T-helper 1 cell (primary cell): ENCODE measurements at places on chromosomes 11 and 22.

DNA sequence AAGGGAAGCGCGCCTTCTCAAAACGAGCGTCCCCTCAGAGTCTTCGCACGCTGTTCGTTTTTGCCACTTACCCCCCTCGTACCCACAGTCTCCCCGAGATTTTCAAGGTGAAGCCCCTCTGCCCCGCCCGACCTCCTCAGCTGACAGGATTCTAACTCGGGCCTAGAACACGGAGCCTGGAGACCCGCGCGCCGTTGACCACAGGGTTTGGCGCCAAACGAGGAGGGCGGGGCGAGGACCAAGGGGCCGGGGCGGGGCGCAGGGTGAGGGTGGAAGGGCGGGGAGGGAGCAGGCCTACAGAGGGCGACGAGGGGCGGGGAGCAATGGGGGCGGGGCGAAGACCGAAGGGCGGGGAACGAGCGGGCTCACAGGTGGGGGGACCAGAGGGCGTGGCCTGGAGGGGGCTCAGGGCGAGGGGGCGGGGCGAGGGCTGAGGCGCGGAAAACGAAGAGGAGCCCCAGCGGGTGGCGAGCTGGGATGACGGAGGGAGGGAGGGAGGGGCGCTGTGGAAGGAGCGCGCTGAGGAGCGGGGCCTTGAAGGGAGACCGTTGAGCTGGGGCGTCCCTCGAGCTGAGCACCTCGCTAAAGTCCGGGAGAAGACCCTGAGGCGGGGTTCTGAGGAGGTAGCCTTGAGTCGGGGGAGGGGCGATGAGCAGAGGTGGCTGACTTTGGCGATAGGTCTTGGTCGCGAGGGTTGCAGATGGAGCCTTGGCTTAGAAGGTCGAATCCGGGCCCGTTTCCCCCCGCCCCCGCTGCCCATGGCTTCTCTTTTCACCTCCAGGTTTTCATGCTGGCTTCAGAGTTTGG, at the start of gene DMC1:
DMC1 (minus strand) TSS at position 212 of the 807 bp plus-strand sequence. CDS start 1,927 bp downstream, outside the sequence.
- peak; percentile 98 for DNase-seq

DNA sequence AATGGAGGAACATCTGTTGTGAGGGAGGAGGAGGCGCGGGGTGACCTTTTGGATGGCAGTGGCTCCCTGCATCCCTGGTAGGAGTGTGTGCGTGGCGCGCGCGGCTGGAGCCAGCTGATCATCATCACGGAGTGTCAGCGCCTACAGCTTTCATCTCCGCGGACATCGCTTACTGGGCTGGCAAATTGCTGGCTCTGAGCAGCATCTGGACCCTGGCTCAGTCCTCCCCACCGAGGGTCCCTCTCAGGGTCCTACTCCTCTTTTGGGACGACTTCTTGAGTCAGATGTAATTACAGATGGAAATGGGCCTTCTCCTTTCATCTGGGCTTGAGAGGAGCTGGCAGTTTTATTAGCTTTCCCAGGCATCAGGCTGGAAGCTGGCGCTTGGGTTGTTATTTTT, 85.3 kb downstream of the CACNA1I start:
- DNase-seq, result no peak

DNA sequence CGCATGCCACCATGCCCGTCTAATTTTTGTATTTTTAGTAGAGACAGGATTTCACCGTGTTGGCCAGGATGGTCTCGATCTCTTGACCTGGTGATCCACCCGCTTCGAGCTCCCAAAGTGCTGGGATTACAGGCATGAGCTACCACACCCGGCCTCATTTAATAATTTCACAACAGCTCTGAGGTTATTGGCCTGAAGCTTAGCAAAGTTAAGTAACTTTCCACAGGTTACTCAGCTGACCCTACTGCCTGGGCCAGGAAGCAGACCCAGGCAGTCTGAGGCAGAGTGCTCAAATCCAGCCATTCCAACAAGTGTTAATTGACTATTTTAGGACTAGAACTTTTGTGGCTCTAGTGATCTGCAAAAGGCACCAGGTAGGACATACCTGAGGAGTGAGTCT, 52.2 kb upstream of the L3MBTL2 start:
- no peak for DNase-seq

GRCh38 chr22:36928196-36928595, 14.8 kb downstream of the CSF2RB start:
- no peak for DNase-seq

DNA sequence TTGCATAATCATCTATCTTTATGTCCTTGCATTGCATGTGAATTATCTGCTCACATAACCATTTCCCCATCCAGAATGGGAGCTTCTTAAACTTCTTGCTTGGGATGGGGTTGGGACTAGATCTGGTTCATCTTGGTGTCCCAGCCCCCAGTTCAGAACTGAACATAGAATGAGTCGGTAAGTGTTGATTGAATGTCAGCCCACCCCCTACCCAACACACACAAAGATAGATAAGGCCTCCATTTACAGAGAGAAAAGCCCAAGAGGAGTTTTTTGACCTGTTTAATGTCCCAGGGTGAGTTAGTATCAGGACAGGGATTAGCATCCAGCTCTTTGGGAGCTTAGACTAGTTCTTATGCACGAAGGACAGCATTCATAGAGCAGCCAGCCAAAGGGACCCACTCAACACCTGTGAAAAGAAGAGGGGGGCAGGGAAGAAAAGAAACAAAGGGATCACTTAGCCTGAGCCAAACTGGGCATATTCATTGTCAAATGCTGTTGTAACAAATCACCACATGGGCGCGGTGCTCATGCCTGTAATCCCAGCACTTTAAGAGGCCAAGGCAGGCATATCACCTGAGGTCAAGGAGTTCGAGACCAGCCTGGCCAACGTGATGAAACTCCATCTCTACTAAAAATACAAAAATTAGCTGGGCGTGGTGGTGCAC, 57.4 kb downstream of the CHRDL2 start:
- DNase-seq, result no peak

DNA sequence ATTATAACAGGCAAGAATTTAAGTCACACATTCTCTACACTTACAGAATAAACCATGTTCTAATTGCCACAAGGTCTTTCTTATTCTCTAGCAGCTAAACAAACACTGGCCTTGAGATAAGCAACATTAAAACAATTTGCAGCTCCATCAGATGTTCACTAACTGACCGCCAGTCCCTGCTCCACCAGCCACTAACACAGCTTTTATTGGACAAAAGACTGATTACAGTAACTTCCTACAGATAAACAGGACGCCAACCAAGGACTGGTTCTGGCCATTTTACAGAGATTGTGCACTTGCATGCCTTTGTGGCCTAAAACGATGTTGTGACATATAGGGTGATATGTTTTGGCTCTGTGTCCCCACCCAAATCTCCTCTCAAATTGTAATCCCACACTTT, 388.9 kb upstream of the LRRC4C start:
- DNase-seq, result no peak

- DNase-seq, result no peak
Observed at GRCh38 chr11:100914415-100915110, 215.1 kb downstream of the PGR start.

GRCh38 chr11:83042964-83043711, 28.6 kb downstream of the RAB30 start:
- no peak for DNase-seq

GRCh38 chr11:117059611-117060148, 38.5 kb downstream of the SIK3 start:
- no peak for DNase-seq

- DNase-seq, result no peak
Observed at GRCh38 chr11:14413307-14414069, 54.5 kb upstream of the RRAS2 start.

- DNase-seq, result no peak
Observed at GRCh38 chr22:19870153-19871022, 15.7 kb upstream of the GNB1L start.

- no peak for DNase-seq
Observed at GRCh38 chr22:39021552-39022250, 774 bp downstream of the APOBEC3D start.

DNA sequence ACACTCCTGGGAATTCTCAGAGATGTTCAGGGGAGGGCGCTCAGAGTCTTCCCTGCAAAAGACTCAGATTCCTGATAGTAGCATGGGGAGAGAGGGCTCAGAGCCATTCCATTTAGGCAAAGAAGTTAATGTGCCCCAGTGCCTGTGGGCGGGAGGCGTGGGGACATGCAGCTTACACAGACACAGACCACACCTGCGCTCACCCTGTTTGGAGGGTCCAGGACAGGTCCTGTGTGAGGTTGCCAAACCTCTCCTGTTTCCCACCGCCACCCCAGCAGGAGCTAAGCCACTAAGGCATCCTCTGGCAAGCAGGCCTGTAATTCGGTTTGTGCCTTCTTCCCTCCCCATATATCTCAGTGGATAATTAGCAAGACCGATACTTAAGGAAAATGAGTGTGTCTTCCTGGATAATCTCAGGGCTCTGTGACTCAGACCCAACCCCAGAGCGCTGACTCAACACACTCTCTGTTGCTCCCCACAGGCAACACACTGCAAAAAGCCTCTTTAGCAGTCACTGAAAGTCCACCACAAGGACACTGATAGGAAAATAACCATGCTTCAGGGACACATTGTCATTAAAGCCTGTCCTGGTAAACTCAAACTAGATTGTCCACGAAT, 118.9 kb upstream of the LMO1 start:
- no peak for DNase-seq

DNA sequence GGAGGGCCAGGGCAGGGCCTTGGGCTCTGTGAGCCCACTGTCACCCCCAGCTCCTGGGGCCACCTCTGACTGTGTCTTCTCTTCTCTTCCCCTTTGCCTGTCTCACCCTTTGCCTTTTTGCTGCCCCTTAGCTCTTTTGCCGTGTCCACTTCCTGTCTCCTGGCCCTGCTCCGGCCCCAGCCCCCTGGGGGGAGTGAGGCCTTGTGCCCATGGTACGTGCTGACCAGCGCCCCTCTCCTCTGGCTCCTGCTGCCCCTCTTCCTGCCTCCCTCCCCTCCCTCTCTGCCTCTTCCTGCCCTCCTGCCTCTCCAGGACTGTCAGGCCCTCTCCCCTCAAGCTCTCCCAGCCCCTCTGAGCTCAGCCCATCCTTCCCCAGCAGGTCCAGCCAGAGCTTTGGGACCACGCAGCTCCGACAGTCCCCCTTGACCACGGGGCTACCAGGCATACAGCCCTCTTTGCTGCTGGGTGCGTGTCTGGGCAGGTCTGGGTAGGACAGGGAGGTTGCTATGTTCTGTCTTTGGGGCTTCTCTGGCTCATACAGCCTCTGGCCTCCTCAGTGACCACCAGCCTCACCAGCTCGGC, 11.7 kb downstream of the TMEM258 start:
- DNase-seq, result no peak

- no peak for DNase-seq
Observed at GRCh38 chr11:131638889-131639288, 268.5 kb downstream of the NTM start.

GRCh38 chr11:66388780-66389386, 17.3 kb upstream of the SLC29A2 start:
- peak; percentile 47 for DNase-seq

DNA sequence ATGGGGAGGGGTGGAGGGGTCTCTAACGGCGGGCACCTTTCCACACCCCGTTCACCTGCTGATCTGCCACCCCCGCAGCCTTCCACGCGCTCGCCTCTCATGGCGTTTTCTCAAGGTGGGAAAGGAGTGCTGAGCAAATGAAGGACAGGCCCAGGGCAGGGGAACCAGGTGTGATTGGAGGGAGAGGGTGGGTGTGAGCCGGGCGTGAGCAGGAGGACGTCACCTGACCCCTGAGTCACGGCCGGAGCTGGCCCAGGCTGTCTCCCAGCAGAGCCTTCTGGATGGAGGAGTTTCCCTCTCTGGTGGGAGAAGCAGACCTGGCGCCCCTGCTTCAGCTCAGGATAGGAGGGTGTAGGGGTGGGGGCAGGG, 14.0 kb upstream of the ARHGAP8 start:
- no peak for DNase-seq

DNA sequence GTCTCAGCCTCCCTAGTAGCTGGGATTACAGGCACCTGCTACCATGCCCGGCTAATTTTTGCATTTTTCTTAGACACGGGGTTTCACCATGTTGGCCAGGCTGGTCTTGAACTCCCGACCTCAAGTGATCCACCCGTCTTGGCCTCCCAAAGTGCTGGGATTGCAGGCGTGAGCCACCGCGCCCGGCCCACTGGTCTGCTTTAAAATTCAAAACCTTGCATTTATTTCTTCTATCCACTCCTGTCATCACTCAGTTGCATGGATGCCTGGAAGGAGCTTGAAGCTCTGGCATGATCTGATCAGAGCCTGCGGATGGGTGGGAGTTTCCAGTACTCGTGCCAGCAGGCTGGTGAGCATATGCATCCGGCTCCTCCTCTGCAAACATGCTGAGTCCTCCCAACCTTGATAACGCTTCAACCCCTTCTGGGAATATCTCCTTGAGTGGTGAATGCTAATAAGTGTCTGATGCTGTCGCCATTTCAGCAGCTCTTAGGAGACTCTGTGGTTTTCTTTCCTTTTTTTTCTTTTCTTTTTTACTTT, 39.6 kb downstream of the UBASH3B start:
- no peak for DNase-seq

GRCh38 chr11:111797145-111797581, 31.0 kb upstream of the PPP2R1B start:
- DNase-seq, result no peak

GRCh38 chr11:75342966-75343870, 8.2 kb downstream of the ARRB1 start:
- no peak for DNase-seq

DNA sequence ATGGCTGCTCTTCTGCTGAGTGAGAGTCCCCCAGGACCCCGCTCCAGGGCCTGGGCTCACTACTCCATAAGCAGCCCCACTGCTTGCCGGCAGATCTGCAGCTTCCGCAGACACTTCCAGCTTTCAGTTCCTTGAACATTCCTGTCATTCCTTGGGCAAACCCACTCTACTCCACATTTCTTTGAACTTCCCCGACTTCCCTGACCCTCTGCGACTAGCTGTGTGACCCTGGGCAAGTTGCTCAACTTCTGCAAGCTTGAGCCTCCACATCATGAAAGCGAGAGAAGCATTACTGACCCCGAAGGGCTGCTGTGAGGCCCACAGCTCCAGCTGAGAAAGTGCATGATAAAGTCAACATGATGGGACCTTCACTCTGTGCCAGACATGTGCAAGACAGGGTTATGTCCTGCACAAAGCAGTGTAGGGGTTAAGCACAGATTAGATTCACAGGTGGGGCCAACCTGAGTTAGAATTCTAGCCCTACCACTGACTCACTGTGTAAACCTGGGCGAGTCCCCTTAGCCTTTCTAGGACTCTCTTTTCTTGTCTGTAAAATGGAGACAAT, 51.8 kb downstream of the THAP12 start:
- DNase-seq, result no peak

DNA sequence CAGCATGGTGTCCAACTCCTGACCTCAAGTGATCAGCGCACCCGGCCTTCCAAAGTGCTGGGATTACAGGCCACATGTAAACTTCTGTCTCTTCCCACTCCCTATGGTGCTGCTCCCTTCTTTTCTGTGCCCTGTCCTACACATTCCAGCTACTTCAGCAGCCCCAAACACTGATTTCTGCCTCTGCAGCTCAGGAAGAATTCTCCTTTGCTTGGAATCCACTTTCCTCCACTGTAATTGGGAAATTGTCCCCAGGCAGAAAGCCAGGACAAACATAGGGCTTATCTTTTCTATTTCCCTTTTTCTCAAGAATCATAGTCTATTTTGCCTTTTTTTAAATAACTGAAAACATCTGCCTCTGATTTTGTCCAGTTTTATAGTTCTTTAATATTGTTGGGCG, 21.3 kb upstream of the DRG1 start:
- no peak for DNase-seq

DNA sequence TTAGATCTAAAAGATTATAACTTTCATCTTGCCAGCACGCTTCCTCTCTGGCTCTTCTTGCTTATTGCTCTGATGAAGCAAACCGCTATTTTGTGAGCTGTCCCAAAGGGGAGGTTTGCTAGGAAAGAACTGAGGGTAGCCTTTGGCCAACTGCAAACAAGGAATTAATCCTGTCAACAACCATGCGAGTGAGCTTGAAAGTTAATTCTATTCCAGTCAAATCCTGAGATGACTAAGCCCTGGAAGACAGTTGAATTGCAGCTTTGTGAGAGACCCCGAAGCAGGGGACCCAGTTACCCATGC, 10.3 kb upstream of the RNF141 start:
- DNase-seq, result no peak
